ENCODE measurements at places on chromosomes 1 and 21.

- no peak for DNase-seq
Measured at GRCh38 chr1:214285610-214286440, 4.9 kb downstream of the SMYD2 start.

DNA sequence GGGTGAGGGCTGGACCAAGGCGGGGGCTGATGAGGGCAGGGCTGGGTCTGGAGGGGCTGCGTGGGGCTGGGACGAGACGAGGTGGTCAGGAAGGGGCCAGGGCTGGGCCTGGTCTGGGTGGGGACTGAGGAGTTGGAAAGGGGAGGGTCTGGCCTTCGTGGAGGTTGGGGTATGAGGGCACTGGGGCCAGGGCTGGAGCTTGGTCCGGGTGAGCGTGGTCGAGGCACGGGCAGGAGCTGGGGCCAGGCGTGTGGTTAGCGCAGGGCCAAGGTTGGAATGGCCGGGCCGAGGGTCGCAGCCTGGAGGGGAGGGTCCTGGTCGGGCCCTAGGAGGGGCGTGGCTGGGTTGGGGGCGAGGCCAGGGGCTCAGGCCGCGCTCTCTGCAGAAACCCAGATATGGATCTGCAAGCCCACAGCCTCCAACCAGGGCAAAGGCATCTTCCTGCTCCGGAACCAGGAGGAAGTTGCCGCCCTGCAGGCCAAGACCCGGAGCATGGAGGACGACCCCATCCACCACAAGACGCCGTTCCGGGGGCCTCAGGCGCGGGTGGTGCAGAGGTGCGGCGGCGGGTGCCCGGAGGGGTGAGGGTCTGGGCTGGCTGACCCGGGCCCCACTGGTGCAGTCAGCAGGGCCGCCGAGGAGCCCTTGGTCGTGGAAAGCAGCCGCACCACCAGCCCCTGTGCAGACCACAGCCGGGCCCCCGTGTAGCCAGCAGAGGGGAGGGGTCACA, 9.0 kb downstream of the TTLL10 start:
- DNase-seq, result no peak

GRCh38 chr1:178581351-178582303, 68.7 kb downstream of the TEX35 start:
- no peak for DNase-seq

GRCh38 chr1:2233468-2233867, 5.3 kb downstream of the SKI start:
- no peak for DNase-seq

DNA sequence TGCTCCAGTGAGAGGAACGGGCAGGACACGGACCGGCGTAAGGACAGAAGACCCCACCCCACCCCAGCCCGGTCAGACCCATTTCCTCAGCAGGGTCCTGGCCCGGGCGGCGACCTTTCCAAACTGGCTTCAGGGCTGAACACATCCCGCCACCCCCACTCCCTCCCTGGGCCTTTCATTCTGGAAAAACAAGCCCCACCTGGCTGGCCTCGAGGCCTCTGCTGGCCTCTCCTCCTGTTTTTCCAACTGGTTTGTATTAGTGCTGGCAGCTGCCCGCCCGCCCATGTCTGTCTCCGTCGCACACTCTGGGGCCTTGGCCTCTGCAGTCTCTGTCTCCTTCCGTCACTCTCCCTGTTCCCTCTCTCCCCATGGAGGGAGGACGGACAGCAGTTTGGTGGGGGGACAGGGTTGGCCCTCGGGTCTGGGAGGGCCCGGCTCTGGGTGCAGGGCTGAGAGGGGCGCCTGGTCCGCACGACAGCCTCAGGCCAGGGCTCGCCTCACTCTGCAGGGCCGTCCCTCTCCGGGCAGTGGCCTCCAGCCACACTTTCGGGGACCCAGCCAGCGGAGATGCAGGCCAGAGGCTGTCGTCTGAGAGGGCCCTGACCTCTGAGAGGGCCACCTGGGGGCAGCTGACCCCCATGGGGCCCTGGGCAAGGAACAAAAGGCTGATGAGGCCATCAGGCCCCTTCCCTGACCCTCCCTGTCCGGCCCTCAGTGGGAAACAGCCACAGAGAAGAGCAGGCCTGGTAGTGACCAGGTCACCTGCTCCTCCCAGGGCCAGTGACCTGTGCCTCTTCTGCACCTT, 1.5 kb upstream of the MXRA8 start:
- DNase-seq, result no peak

GRCh38 chr21:25708467-25709065, 26.1 kb downstream of the ATP5PF start:
- peak; percentile 13 for DNase-seq

DNA sequence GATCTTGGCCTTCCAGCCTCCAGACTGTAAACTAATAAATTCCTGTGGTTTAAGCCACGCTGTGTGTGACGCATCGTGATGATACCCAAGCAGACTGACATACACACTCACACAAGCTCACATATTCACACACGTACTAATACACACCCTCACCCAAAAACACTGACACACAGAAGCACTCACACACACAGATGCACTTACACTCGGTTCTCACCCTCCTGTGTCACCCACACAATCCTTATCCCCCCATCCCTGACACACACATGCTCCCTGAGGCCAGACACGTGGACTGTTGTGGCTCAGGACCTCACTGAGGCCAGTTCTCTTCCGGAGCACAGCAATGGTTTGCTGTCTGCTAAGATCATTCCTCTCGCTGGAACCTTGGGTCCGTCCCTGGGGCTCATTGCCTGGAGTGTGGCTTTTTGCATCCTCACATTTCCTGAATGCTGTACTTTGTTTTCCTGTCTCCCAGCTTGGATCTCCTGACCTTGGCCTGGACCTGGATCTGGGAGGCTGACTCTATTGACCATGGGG, 76.9 kb upstream of the LYST start:
- no peak for DNase-seq

- DNase-seq, result no peak
Measured at GRCh38 chr1:119391749-119392148, 23.2 kb downstream of the HAO2 start.

GRCh38 chr1:110177775-110178174, 27.5 kb downstream of the SLC6A17 start:
- no peak for DNase-seq
